ENCODE measurements at places on chromosomes 2 and 18.

GRCh38 chr18:28735731-28736130, 558.8 kb upstream of the CDH2 start:
- no peak for DNase-seq

DNA sequence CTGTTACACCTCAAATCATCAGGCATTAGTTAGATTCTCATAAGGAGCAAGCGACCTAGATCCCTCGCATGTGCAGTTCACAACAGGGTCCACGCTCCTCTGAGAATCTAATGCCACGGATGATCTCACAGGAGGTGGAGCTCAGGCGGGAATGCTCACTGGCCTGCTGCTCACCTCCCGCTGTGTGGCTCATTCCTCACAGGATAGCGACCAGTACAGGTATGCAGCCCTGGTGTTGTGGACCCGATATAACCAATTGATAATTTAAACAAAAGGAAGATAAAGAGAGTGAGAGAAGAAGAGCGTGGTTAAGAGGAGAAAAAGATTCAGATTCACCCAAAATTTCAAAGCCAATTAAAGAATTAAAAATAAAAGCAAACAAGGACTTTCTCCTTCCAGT, 20.8 kb downstream of the TLK1 start:
- DNase-seq = no peak

GRCh38 chr18:28115149-28115550, 61.8 kb downstream of the CDH2 start:
- no peak for DNase-seq

DNA sequence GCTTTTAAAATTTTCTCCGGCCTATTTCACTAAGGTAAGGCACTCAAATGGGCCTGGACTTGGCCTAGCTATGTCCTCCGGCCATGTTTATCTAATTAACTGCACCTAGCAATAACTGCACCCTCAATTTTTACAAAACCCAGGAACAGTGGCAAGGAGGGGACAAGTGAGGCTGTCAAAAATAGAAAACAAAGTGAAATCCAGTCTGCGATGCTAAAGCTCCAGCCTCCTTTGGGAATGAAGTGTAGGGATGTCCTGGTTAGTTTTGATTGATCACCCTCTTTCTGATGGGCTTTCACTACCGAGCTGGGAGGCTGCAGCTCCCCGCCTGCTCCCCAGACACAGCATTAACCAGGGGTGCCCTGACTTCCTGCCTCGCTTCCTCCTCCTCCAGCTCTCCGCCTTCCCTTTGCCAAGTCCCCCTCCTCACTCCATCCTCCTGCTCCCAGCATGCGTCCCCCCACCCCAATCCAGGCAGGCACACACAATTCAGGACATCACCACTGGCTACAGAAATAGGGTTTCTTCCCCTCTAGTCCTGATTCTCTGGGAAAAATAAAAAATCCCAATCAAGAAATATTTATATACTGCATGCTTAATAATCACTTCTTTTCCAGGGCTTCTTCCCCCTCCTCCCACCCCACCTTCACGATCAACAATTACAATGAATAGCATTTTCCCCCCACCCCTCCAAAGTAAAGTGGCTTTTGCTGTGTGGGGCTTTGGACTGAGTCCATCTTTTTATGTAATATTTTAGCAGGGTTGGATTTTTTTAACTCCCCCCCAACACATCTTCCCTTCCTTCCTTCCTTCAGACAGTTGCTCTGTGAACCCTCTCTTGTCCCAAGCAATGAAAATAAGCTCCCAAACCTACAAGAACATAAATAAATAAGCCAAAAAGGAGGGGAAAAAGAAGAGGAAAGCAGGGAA, 3.3 kb upstream of the POU3F3 start:
- DNase-seq = peak; percentile 83

GRCh38 chr2:42132966-42133641, 36.0 kb upstream of the EML4 start:
- DNase-seq = peak; percentile 84

DNA sequence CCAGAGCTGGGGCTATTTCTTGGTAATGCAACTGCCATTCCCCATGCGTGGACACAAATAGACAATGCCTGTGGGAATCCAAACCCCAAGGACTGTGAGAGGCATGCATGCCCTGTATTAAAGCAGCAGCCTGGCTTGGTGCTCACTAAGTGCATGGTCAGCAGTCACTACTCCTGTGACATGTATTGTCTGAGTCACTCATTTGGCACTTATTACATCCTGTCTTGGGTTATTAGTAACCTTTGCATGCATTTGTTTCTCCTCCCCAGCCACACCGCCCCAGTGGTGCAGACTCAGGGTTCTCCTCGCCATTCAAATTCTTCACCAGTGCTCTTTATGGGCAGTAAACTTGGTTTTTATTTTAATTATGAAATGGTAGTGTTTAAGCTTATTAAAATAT, 30.2 kb downstream of the PRKCE start:
- DNase-seq = no peak

DNA sequence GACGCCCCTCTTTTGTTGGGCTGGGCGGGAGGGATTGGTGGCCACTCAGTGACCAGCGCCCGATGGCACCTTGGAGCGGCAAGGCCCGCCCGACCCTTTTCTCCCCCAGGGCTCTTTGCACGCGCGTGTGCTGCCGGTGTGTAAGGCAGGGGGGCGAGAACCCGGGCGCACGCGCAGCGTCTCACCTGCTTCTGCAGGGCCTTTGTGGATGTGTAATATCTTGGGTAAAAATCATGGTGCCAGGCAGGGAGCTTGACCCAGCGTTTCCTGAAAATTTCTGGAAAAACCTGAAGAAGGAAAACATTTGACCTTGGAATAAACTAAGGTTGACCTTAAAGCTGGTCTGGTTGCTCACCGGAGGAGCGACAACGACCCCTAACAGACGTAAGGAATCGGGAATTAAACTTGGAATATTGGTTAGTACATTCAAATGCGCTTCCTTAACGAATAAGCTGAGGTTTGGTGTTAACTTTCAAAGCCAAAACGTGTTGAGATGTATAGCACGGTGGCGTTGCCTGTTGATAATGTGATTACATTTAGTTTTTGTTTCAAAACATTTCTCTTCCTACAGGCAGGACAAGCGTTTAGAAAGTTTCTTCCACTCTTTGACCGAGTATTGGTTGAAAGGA, 438 bp downstream of the HSPE1 start:
- DNase-seq = peak; percentile 35

GRCh38 chr2:127355407-127356008, 32.3 kb downstream of the MAP3K2 start:
- DNase-seq = no peak

DNA sequence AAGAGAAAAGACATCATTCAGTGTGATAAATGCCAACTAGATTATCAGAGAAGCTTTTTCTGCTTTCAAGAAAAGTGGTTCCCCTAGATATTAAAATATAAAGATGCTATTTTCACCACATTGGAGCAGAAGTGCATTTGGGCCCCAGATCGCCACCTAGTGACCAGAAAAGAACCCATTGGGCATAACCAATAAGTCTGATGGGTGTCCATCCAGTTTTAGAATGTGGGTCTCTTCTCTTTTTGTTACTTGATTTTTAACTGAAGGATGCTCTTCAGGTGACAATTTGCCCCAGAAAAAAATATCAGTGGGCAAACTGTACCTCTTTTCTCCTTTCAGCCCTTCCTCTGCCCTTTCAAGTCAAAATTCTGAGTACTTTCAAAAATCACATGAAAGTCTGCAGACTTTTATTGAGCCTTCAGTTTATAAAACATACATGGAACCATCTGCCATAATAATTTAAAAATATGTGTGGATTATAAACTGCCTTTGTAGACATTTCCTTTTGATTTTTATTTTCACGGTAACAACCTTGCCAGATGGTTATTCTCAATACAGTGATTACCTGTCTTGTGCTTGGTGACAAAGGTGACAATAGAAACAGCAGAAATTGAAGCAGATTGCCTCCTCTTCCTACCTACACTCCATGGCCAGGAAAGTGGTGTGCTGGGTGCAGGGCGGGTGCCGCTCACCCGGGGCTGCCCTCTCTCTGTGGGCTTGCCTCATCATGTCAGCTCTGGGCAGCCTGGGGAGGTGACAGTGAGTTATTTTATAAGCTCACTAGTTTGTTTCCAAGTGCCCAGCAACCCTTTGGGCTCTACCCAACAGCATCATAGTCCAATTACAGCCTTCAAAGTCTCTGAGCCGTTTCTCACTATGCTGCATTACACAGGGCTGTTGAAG, 124.5 kb downstream of the DCDC2C start:
- DNase-seq = no peak

DNA sequence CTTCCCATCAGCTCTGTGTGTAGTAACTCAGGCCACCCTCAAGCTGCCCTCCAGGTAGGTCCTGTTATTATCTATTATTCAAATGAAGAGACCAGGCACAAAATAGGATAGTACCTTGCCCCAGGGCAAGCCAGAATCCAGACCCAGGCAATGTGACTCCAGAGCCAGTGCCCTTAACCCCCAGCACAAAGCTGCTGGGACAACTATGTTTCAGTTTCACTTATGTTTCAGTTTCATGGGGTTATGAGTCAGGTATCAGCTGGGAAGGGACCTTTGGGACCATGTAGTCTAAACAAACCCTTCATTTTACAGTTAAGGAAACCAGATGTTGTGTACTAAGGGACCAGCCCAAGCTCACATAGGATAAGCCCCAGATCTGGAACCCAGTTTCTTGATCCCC, 10.0 kb downstream of the HK2 start:
- no peak for DNase-seq

- DNase-seq = no peak
Measured at GRCh38 chr2:30789670-30790210, 17.5 kb downstream of the CAPN13 start.

DNA sequence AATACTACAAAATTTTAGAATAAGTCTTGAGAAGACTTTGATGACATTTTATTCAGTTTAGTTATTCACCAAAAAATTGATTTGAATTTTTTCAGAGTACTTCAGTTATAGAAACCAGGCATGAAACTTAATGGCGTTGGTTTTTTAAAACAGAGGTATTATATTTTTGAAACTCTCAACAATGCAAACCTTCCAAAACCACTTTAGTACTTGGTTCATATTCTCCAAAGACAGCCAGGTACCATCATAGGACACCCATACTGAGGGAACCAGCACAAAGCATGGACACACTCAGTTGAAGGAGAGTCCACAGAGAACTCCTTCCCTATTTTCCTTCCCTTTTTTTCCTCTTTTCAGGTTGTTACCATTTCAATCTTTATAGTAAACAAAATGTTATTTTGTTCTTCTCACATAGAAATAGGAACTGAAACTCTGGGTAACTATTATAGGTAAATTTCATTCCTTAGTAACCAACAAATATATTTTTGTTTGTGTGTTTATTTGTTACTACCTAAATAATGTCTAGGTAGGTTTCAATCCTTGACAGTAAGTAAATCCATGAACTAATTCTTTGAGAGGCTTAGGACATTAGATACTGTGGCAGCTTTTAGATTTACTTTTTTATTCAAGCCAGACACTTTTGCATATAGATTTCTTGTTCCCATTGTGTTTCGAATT, 95.8 kb downstream of the TMEFF2 start:
- DNase-seq = no peak

- no peak for DNase-seq
Measured at GRCh38 chr2:25324905-25325592, 16.7 kb downstream of the DNMT3A start.

DNA sequence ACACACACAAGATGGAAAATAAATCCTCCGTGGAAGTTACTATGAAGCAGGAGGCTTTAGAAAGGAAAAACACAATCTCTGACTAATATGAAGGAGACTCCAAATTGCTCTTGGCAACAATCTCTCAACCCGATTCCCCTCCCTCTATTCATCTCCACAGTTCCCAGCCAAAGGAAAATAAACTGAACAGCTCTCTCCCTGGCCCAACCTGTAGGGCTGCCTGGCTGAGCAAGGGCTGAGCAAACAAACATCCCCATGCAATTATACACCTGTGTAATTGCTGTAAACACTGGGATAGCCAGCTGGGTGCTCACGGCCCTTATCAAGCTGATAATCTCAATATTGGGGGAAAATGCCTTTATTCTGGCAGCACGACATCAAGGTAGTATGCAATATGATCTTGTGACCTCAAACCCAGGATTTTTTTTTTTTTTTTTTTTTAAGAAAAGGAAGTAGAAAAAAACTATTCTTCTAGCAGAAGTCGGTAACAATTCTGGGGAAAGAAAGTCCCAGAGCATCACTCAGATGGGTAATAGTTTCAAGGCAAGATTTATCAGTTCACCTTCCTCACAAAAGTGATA, 203.3 kb upstream of the SMAD2 start:
- DNase-seq = peak; percentile 32

GRCh38 chr2:35365859-35366258, 989.7 kb upstream of the CRIM1 start:
- no peak for DNase-seq

DNA sequence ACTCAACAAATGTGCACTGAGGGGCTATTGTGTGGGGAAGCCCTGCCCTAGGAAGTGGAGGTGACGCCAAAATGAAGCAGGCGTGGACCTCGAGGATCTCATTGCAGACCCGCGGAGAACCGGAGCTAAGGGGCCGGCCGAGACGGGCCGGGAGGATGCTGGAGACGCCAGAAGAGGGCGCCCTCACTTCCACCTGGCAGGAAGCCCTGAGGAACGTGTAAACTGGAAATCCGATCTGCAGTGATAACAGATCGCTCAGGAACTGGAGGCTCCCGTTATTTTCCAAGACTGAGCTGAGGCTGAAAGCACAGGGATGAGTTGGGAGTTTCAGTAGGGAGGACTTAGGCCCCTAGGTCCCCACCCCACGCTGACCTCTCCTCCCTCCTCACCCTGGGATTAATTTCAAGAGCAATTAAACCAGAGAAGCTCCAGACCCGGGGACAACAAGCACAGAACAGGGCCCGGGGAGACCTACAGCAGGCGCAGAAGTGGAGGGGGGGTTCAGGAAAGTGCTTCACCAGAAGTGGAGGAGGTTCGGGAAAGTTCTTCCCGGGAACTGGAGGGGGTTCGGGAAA, 7.7 kb upstream of the COL6A3 start:
- DNase-seq = peak; percentile 37

DNA sequence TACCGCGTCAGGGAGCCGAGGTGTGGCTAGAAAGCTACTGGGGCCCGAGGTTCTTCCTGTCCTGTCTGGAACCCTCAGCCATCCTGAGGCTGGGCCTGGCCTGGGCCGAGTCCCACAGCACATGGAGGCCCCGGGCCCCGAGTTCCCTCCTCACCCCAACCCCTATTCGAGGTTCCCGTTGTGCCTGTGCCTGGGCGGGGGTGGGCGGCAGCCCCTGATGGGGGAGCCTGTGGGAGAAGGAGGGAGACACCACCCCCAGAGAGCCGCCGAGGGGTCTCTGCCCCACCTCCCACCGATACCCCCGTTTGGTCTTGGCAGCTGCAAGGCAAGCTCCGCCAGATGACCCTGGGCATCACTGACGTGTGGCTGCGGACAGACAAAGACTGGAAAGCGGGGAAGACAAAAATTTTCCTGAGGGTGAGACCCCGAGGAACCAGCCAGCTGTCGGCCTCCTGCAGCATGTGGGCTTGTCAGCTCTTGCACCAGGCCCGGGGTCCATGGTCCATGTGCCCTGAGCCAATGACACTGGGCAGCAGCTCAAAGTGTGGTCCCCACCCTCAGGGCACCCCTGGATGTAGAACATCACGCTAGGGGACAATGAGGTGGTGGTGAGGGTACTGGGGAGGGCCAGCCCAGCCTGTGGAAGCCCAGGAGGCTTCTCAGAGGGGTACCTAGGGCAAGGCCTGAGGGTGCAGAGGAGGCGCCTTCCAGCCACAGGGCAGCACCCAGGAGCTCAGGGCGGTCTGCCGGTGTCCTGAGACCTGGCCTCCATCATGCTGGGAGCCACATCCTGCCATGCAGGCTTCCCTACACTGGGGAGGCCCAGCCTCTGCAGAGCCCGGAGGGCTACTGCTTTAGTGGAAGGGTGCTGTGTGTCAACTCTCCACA, 52.5 kb upstream of the GPR17 start:
- no peak for DNase-seq

All from brain (organoid and tissue), 16 donors.